Activated CD8-positive, alpha-beta memory T cell treated with anti-CD3 and anti-CD28 coated beads for 48 hours (primary cell): ENCODE measurements at places on chromosomes 12 and 14.

- no peak for DNase-seq
These were observed 208.8 kb upstream of the EEA1 start for GRCh38 chr12:93137656-93138612.

DNA sequence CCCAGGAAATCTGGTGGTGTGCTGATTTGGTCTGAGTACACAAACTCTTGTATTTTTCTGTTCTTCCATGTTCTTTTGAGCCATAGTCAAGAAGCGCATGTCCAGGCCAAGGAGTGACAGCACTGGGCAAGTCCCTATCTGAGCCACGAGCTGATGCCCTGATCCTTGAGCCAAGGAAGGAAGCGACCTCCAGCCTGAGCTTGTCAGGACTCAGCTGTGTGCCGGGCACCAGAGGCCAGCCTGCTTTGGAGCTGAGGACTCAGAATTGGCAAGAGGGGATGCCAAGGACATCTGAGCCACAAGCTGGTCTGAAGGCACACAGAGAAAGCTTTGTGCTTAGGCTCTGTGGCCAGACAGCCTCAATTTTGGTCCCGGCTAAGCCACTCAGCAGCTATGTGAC is 52.6 kb downstream of the GALNT16 start:
- no peak for DNase-seq

DNA sequence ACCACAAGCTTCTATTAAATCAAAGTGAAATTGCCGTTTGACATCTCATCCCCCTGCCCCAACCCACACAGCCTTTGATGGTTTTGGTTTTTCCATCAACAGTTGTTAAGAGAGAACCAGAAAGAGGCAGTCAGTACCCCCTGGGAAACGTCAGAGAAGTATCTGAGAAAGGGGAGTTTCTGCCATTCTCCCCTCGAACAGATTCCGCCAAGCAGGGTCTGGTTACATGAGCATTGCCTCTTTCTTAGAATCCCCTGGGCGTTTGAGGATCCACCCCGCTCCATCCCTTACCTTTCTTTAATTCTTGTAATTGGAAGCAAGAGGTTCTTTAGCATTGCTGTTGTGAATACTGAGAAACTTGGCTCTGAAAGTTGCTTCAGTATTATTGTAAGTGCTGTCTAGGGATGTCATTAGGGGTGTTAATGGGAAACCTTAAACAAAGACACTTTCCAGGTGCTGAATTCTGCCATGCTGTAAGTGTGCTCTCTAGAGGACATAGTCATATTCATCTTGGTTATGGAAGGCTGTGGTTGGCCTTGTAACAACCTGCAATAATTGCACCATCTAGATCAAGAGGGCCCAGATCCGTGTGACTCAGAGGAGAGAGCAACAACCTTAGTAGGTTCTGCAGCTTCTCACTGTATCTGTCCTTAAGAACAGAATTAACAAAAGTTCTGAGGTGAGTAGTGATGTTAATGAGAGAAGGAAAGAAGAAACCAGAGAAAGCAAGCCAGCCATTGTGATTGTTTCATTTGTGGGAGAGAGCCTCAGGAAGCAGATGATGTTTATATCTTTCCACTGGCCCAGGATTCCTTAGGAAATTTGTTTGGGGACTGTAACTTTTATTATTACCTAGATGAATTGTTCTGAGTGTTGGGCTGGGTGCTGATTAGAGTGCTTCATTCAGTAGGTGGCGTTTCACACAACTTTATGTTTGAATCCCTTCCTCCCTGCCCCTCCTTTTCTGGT is 9.0 kb downstream of the TMBIM6 start:
- DNase-seq, result no peak

GRCh38 chr12:93766796-93767523 is 89.8 kb downstream of the CRADD start:
- DNase-seq, result no peak

GRCh38 chr12:29589286-29589820 is 91.9 kb upstream of the OVCH1 start:
- no peak for DNase-seq

- DNase-seq, result no peak
These were observed 165.3 kb upstream of the RASSF8 start for GRCh38 chr12:25793196-25793595.

- DNase-seq, result no peak
These were observed 91.7 kb upstream of the BMP4 start for GRCh38 chr14:54048311-54048710.

DNA sequence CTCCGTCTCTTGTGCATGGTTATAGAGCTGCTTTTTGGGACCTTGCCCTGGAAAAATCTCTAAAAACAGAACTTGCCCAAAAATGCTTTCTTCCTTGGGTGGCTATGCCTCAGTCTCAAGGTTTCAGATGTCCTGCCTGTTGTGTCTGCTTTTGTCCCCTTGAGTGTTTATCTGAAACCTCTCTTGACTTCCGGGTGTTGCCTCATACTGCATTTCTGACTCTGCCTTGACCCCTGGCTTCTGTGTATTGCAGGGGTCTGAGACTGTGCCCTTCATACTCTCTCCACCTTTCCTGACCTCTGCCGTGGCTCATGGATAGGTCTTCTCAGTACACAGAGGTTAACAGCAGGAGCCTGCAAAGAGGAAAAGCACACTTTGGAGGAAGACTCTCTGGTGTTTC is 124.8 kb upstream of the NTF3 start:
- DNase-seq, result no peak

DNA sequence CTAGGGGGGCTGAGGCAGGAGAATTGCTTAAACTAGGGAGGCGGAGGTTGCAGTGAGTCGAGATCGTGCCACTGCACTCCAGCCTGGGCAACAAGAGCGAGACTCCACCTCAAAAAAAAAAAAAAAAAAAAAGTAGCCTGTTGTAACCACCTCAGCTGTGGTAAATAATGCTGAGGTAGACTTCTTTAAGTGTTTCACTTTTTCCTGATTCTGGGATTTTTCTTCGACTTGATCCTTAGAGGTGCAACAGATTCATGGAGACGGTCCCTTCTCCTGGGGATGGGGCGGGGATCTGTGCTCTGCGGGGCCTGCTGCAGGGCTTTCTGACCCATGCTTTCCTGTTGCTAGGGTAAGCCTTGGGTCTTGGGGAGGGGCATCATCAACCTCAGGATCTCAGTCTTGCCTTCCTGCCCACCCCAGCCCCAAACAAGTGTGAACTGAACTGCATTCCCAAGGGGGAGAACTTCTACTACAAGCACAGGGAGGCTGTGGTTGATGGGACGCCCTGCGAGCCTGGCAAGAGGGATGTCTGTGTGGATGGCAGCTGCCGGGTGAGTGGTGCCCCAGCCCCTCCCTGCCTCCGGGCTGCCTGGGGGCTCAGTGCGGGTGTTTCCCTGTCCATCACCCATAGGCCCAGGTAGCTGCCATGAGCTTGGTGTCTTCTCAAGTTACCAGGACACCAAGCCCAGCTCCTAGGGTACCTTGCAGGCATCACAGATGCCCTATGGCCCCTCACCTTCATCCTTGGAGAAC is 12.4 kb downstream of the PAPLN start:
- DNase-seq, result no peak

- no peak for DNase-seq
These were observed 54.3 kb downstream of the TTC9 start for GRCh38 chr14:70696026-70696425.

- no peak for DNase-seq
These were observed 166.4 kb downstream of the TSPAN9 start for GRCh38 chr12:3243376-3244084.

- no peak for DNase-seq
These were observed 1.2 kb downstream of the GSC start for GRCh38 chr14:94768521-94769390.

DNA sequence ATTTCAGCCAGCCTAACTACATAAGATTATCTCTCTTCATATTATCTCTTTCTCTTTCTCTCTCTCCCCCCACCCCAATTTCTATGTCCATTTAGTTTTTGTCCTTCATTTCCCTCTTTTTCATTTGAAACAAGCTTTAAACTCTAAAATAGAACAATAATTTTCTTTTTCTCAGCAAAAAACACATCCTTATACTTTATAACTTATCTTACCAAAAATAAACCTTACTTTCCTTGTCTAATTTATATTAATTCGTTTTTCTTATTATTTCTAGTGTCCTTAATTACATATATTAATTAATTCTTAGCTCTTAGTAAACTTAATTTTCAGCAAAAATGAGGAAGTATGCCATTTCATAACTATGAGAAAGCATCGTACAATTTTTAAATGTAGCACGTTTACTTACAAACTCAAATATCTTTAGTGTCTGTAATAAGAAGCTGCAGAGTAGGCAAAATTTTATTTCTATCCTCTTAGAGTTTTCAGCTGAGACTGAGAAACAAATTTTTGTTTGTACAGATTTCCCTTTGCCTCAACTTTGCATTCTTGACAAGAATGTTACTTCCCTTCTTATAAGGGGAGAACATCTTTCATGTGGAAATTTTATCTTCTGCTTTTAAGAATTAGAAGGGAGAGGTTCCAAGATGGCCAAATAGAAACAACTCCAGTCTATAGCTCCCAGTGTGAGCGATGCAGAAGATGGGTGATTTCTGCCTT is 65.1 kb upstream of the ST8SIA1 start:
- no peak for DNase-seq

DNA sequence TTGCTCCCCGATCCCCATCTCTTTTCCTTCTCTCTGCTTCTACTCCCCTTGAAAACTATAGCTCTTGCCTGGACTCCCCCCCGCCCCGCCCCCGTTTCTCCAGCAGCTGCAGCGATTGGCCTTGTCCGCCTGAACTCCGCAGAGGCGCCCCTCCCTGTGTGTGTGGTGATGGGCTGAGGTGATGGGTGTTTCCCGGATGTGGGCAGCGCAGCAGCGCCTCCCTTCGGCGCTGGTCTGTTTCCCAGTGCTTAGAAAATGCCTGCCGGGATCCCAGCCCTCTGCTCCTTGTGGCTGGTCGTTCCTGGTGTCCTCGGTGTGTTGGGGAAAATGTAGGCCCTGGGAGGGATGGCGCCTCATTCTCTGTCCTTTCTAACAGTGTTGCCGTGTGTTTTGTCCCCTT is 43.3 kb downstream of the GALNT8 start:
- no peak for DNase-seq

DNA sequence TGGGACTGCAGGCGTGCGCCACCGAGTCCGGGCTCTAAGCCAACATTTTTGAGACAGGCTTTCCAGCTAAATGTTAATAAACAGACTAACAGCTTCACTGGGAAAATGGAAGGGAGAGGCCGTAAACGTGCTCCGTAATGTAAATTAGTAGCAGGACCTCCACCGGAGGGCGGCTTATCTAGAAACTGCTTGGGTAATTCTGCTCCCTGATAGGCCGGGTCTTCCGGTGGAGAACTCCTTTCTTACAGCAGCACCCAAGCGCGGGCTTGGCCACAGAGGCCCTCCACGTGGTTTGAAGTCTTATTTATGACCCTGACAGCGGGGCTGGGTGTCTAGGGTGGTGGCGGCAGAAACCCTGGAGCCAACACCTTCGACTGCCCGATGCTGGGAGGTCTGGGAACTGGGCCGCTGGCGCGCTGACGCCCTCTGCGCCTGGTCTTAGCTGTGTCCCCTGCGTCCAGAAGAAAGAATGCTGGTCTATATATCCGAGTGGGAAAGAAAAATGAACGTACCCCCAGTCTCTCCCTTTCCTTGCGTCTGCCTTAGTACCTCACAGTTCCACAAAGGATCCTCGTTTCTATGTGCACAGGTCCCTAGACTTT is 1.7 kb downstream of the DPPA3 start:
- DNase-seq, result no peak

DNA sequence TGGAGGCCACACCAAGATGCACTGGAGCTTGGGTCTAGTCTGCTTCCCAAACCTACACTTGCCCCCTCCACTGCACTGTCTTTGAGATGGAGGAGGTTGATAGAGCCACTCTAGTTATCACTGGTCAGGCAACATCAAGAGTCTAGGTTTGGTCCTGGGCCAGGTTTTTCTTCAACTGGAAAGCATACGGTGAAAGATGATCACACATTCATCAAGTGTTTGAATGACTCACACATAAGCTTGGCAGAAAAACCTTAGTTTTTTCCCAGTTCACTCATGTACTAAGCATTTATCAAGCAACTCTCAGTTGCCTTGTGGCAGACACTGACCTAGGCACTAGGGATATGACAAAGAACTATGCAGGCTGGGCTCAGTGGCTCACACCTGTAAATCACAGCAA is 84.5 kb downstream of the PLEKHG3 start:
- no peak for DNase-seq

GRCh38 chr14:47186486-47186885 is 488.9 kb downstream of the MDGA2 start:
- DNase-seq, result no peak
